ENCODE measurements at places on chromosomes 3 and 15. TPM values are rescaled to one million over a fixed set of nuclear protein-coding genes. Genes with fewer than 3 reads are reported as not detected.

The CTXND1 gene
- 0.30 TPM for total RNA-seq

The MKRN2OS gene
- total RNA-seq, result not detected

The SERINC4 gene
- total RNA-seq, result 0.10 TPM

The C3orf38 gene
- 28.9 TPM for total RNA-seq

The ADAM10 gene
- total RNA-seq, result 75.3 TPM

The DPPA2 gene
- total RNA-seq, result not detected

The SMCO1 gene
- total RNA-seq, result 0.79 TPM

The PLSCR5 gene
- total RNA-seq, result not detected

The CLDN18 gene
- not detected for total RNA-seq

The PEX5L gene
- 0.10 TPM for total RNA-seq

The RAB5A gene
- 81.6 TPM for total RNA-seq

The ZNF717 gene
- total RNA-seq, result 18.5 TPM

The SNTN gene
- not detected for total RNA-seq

The ALS2CL gene
- total RNA-seq, result 21.0 TPM

The RCN2 gene
- total RNA-seq, result 46.0 TPM

The ISLR2 gene
- 0.79 TPM for total RNA-seq

The BOC gene
- 70.1 TPM for total RNA-seq

The GRAMD1C gene
- 9.2 TPM for total RNA-seq

The KLHL40 gene
- 13.4 TPM for total RNA-seq

The RPL15 gene
- 2,171 TPM for total RNA-seq

The RAB43 gene
- total RNA-seq, result 3.9 TPM

The UACA gene
- total RNA-seq, result 105 TPM

The PP2D1 gene
- total RNA-seq, result not detected

The AP3B2 gene
- total RNA-seq, result 0.89 TPM

The SRGAP3 gene
- total RNA-seq, result 21.4 TPM

The RPP14 gene
- total RNA-seq, result 13.2 TPM

The GRIP2 gene
- total RNA-seq, result 2.4 TPM

The HRG gene
- total RNA-seq, result not detected

The SUCNR1 gene
- total RNA-seq, result 0.39 TPM

The ZNF620 gene
- total RNA-seq, result 1.6 TPM

The ARPP19 gene
- 102 TPM for total RNA-seq

The RTP4 gene
- 0.79 TPM for total RNA-seq

The PLSCR2 gene
- not detected for total RNA-seq

The CFAP92 gene
- total RNA-seq, result 0.30 TPM

The PRRT3 gene
- total RNA-seq, result 1.2 TPM

The ITIH1 gene
- 1.3 TPM for total RNA-seq

The ZDHHC19 gene
- total RNA-seq, result not detected

The SLC12A1 gene
- total RNA-seq, result not detected

The GATA2 gene
- total RNA-seq, result 3.3 TPM

The NCK1 gene
- total RNA-seq, result 55.5 TPM

The SNX22 gene
- total RNA-seq, result 0.99 TPM

The TMEM158 gene
- total RNA-seq, result 2.4 TPM

The CHRFAM7A gene
- 1.4 TPM for total RNA-seq

The NR1I2 gene
- 0.10 TPM for total RNA-seq

The EXD1 gene
- total RNA-seq, result not detected

The DAZL gene
- not detected for total RNA-seq

The CXCR6 gene
- total RNA-seq, result 0.39 TPM

Measured in skin of body (tissue), 3 donors.